ENCODE measurements at places on chromosomes 5 and 9. TPM values are rescaled to one million over a fixed set of nuclear protein-coding genes. Genes with fewer than 3 reads are reported as not detected.

HTR1A gene
- not detected for polyA plus RNA-seq

DNA sequence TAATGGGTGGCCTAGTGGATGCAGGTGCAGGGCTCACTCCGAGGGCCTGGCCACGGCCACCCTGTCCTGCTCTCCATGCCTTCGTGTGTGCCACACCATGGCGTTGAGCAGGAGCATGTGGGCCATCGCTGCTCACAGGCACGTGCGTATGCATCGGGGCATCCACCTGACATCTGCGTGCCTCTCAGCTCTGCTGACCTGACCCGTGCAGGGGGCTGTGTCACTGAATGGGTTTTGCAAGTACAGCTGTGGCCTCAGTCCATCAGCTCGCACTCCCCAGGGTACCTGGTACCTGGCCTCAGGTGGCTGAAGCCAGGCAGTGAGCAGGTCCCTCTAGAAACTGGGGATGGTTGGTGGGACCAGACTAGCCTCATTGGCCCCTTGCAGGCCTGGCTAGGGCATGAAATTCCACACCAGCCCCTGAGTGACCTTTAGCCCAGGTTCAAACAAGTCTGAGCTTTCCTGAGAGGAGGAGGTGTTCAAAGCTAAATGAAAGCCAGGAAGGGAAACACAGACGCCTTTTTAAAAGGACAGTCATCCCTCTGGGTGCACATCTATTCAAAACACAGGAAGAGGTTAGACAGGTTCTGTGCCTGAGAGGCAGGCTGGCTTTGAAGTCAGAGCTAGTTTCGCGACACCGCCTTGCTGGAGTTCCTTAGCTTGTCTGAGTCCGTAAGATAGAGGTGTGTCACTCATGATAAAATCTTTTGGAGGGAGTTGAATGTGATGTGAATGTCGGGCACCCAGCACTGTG, 74.0 kb downstream of the MACROH2A1 start:
- no peak for DNase-seq

DNA sequence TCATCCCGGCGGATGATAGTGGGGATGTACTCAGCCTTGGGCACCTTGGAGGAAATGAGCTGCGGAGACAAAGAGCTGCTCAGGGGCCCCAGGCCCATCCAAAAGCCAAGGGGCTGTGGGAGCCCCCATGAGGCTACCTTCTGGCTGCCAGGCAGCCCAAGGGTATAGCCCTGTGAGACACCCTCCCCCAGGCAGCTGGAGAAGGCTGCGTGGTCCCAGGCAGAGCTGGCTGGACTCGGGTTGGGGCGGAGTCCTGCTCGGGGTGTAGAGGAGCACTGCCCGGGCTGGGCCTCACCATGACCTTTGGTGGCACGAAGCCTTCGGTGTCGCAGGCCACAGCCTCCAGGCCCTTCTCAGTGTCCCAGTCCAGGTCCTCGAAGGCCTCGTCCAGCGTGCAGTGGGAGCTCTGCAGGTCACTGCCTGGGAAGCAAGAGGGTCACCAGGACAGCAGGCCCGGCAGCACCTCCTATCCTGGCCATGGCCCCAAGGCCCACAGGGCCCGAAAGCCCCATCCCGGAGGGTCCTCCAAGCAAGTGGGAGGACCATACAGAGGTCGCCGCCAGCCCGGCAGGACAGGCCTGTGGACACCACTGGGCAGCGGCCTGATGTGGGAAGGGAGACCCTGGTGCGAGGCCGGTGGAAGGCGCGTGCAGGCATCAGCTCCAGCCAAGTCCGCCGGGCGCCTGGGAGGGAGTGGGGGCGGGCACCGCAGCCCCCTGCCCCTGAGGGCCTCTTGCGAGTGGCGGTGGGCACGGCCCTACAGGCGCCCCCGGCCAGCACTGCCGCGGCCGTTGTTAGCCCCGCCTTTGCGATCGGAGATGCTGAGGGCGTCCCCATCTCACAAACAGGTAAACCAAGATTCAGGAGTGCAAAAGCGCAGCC, 6.1 kb downstream of the NSMF start:
- no peak for DNase-seq

GRCh38 chr5:59433174-59433573, 460.4 kb downstream of the PDE4D start:
- DNase-seq: no peak

DNA sequence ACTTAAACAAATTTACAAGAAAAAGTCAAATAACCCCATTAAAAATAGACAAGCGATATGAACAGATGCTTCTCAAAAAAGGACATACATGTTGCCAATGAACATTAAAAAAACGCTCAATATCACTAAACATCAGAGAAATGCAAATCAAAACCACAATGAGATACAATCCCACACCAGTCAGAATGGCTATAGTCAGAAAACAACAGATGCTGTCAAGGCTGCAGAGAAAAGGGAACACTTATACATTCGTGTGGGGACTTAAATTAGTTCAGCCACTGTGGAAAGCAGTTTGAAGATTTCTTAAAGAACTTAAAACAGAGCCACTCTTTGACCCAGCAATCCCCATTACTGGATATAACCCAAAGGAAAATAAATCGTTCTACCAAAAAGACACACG, 10.8 kb downstream of the OR13F1 start:
- DNase-seq: no peak

DNA sequence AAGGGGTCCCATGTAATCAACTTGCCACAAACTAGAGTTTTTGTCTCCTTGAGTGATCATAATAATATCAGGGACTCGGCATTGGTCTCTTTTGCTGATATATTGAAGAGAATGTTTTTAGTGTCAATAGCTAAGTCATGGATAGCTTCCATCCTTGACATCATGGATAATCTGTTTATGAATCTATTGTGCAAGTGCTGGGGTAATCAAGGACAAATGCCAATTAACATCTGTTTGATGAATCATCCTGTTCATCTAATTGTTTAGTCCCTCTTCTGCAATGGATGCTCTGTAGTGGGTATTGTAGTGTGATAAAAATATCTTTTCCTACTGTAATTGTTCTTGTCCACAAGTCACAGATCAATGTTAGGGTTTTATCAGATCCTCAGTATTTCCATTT, 607.5 kb upstream of the SEMA6A start:
- DNase-seq: no peak

- no peak for DNase-seq
Observed at GRCh38 chr5:78541086-78541654, 107.4 kb downstream of the LHFPL2 start.

DNA sequence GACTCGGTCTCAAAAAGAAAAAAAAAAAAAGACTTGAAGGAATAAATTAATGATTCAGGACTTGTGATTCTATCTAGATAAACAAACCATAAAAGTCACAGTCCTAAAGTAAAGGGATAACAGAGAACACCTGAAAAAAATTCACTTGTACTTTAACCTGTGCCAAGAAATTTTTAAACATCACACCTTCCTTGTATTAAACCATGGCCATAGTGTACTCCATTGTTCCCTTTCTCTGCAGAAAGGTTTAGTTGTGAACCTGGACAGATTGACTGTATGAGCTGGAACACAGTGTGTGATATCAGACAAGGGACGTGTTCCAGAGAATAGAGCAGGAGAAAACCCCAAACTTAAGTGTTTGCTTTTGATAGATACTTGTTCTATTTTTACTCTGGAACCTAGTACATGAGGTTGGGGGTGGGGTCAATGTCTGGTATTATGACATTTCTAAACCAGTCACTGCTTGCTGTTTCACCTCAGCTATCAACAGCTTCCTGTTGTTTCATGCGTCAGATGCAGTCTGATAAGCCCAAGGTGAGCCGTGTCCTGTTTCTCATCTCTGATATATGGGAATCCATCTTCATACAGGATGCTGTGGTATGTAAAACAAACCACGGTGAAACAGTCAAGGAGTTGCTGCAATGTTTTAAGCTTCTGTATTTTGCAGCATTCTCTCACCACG, 62.5 kb upstream of the ITGA1 start:
- no peak for DNase-seq

DNA sequence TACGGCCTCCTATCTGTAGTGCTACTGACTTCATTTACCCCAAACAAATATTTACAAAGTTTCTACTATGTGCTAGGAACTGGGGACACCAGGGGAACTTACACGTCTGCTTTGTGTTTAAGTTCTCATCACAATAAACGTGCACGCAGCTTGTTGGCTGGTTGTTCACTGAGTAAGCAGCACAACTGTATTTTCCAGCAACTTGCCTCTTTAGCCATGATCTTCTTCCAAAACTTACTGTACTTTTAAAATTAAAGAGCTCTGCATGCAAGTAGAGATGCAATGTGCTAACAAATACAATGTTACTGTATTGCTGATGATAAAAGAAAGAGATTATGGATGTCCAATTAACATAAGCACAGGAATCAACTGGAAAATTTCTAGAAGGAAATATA, 62.8 kb downstream of the RAPGEF1 start:
- no peak for DNase-seq

GRCh38 chr5:139639619-139640380, 8.3 kb upstream of the CXXC5 start:
- no peak for DNase-seq

- DNase-seq: no peak
Observed at GRCh38 chr5:41270423-41271251, 57.3 kb upstream of the C6 start.

DNA sequence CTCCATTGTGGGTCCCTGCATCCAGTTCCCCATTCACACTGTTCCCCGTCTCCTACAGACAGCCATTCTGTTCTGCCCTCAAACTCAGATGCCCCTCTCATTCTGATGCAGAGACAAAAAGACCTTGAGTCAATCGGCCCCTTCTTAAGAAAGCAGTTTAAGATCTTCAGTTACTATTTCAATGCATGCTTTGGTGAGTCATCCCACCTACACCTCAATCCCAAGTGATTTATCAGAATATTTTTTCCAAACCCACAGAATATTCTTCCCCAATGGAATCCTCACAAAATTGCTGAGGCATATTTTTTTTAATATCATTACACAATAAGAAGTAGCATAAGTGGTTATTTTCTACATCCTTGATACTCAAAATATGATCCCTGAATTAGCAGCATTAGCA, 92.4 kb upstream of the SLC1A1 start:
- no peak for DNase-seq

DNA sequence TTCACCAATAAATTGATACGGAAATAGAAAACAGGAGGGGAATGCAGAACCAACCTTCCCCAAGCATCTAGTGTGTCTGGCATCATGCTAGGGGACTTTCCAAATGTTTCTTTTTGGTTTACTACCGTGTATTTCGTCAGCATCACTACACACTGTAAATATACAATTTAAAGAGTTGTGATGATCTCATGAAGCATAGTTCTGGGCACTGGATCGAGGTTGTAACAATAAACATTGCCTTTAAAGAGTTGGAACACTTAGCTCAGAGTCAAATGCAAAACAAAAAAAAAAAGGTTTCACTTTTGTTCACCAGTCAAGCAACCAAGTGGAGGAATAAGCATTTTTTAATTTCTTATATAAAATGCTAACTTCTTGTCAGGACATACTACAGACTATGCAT, 2.9 kb upstream of the SCAI start:
- DNase-seq: no peak

DNA sequence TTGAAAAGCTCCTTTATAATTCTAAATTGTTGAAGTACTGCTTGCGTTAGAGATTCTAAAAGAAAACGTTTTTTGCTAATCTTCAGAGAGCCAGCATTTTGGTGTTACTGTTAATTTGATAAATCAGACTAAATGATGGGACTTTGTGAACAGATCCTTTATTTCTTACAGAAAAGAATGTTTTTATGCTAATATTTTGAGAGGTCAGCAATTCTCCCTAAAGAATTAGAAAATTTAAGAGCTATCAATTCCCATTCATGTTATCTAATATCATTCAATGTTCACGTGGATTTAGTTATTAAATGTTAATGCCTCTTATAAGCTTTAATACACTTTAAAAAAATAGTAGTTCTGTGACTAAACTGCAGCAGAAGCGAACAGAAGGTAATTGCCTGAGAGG, 2.4 kb downstream of the AGGF1 start:
- no peak for DNase-seq

Measured in right lung (tissue), 10 donors.